Vagina (tissue), 2 donors: ENCODE measurements at places on chromosomes 2 and 18.

DNA sequence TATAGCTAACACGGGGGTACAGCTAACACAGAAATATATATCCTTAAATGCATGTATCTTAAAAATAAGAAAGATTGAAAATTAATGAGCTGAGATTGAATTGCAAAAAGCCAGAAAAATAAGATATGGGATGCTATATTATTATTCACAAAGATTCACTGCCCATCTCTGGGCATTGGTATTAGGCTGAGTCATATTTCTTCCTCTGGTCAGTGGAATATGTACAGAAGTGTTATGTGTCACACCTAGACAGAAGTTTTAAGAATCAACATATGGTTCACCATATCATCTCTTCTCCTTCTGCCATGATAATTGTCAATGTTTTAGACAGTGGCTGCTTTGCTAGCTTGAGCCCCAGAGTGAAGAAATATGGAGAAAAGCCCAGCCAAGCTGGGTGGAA, 14.0 kb upstream of the MCFD2 start:
- DNase-seq = no peak

GRCh38 chr18:37402735-37403099, 162.9 kb downstream of the CELF4 start:
- no peak for DNase-seq

GRCh38 chr18:43265465-43265864, 11.8 kb downstream of the SYT4 start:
- DNase-seq = no peak

GRCh38 chr18:813172-814071, 1.4 kb upstream of the YES1 start:
- no peak for DNase-seq

- no peak for DNase-seq
Measured at GRCh38 chr2:197147942-197148341, 162.6 kb downstream of the ANKRD44 start.

- DNase-seq = no peak
Measured at GRCh38 chr2:10427618-10427949, 20.5 kb downstream of the ODC1 start.

- no peak for DNase-seq
Measured at GRCh38 chr2:233063269-233063975, 3.3 kb downstream of the INPP5D start.

GRCh38 chr2:186531257-186531775, 45.3 kb downstream of the ZC3H15 start:
- DNase-seq = no peak

GRCh38 chr2:173658946-173659371, 304.3 kb downstream of the CDCA7 start:
- no peak for DNase-seq

DNA sequence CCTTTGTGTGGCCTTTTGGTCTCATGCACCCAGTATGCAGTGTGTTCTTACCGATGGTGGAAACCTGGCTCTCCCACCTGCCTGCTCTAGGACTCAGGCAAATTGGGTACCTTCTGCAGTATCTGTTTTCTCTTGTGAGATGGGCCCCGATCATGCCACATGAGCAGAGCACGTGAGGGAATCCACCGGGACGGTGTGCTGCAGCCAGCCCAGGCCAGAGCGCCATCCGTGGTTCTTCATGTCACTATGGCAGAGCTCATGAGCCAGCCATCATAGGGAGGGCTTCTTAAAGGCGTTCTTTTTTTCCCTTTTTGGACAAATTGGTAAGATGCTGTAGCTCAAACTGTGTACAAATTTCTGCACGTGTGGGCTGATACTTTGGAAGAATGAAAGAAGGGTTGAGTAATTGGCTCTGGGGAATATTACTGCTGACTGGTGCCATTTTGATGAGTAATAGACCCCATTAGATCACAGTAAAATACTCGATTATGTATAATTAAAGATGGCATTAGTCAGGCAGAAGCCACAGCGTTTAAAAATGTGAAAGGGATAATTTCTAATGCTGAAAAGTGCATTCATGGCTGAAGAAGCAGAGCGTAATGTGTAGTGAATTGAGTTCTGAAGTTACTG, 19.2 kb downstream of the SH3RF3 start:
- no peak for DNase-seq

GRCh38 chr2:157725846-157726245, 97.2 kb upstream of the ACVR1C start:
- no peak for DNase-seq

- no peak for DNase-seq
Measured at GRCh38 chr2:189393440-189394111, 47.7 kb upstream of the WDR75 start.

- DNase-seq = no peak
Measured at GRCh38 chr2:99127981-99128380, 13.5 kb upstream of the C2orf15 start.

GRCh38 chr18:13627639-13628038, 98.7 kb downstream of the FAM210A start:
- no peak for DNase-seq

- DNase-seq = no peak
Measured at GRCh38 chr2:48435909-48436308, 94.0 kb upstream of the STON1 start.

DNA sequence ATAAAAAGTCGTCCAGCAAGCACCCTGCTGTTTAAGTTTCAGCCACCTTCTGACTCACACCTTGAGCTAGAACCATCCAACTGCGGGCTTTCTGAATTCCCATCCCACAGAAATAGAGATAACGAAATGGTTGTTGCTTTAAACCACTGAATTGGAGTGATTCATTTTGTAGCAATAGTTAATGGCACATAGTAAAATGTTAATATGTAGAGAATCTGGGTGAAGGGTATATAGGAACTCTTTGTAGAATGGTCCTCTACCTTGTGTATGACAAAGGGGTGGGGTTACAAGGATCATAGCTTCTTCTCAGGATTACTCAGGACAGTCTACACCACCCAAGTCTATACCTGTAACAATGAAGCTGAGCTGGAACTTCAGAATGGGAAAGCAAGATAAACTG, 2.4 kb upstream of the MAPRE3 start:
- DNase-seq = no peak

GRCh38 chr18:74579496-74580065, 18.1 kb upstream of the ZNF407 start:
- no peak for DNase-seq

GRCh38 chr2:160635488-160635887, 141.9 kb upstream of the RBMS1 start:
- DNase-seq = no peak

DNA sequence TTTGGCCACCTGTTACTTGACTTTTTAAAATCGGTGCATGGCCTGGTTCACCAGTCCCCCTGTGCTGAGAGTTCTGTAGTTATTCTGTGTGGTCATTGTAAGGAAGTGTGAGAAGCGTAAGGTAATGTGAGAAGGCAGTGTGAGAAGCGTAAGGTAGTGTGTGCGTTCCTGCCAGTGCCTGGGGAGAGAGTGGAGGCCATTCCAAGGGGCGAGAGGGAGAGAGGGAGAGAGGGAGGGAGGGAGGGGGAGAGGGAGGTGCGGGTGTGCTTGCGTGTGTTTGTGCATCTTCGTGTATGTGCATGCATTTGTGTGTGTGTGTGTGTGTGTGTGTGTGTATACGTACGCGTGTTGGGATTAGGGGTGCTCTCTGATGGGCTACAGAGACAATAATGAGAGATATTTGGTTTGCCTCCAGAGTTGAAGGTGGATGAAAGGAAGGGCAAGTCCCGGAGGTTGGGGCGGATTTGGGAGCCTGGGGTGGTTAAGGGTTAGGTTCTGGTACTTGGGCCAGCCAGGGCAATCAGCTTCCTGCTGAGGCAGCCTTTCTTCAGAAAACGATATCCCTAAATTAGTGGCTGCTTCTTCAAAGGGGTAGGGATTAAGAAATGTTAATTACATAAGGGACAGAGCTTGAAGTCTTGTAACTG, 53.7 kb downstream of the SGPP2 start:
- no peak for DNase-seq

- no peak for DNase-seq
Measured at GRCh38 chr2:48048476-48049171, 142.3 kb upstream of the FBXO11 start.

DNA sequence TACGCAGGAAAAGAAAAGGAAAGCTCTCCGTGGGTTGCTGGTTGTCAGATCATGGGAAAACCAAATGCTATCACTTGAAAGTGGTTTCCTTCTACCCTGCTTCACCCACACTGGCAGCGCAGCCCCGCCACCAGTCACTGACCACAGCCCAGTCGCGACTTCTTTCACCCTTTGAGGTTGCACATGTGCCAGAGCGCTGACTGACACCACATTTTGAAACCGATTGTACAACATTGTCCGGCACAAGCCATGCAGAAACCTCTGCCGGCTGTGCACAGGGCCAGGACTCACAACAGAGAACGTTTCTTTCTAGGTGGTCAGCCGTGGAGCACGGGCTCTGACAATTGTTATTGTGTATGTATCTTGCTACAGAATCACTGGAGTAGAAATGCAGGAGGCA, 827.2 kb upstream of the POU3F3 start:
- no peak for DNase-seq

GRCh38 chr2:80288576-80288975, 16.0 kb downstream of the LRRTM1 start:
- no peak for DNase-seq

- no peak for DNase-seq
Measured at GRCh38 chr18:37179384-37179783, 350.5 kb downstream of the KIAA1328 start.

DNA sequence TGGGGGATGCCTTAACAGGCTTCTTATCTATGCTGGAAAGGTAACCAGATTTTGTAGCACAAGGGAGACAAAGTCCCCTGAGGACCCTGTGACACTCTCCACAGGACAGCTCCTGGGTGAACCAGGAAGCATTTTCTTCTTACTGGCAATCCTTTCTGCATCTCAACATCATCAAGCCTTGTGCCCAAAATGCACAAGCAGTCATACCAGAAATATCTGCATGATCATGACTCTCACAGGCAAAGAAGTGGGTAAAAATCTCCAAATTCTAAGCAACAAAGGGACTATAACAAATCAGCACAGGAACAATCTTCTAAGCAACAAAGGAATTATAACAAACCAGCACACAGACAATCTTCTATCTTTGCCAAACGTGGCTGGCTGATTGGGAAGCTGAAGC, 99.1 kb upstream of the CD226 start:
- DNase-seq = no peak

- no peak for DNase-seq
Measured at GRCh38 chr2:217694291-217694690, 308.5 kb downstream of the TNS1 start.

DNA sequence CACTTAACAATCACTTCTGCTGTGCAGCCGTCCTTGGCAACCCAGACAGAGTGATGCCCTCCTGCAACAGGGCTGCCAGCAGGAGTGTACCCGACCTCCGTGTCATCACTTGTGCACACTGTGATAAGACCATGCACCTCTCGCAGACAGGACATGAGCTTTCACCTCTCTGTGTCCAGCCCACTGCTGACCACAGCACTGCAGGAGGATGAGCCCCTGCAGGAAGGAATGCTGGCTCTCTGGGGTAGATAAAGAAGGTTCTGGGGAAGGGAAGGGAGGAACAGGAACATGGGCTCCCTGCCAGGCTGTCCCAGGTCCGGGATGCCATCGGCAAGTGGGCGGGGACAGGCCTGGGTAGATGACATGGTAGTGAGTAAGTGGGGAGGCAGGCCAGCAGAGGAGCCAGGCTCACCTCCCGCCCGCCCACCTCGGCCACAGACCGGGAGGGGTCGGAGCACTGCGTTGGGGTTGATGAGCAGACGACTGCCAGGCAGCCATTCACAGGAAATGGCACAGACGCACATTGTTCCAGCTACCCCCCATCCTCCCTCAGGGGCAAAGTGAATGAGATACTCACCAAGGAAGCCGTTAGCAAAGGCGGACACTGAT, 18.6 kb upstream of the COL6A3 start:
- DNase-seq = no peak
